ENCODE measurements at places on chromosomes 2 and 18. TPM values are rescaled to one million over a fixed set of nuclear protein-coding genes. Genes with fewer than 3 reads are reported as not detected.

The CHN1 gene
- total RNA-seq = 23.0 TPM

- no peak for DNase-seq
Measured at GRCh38 chr2:58604096-58604495, 363.0 kb upstream of the FANCL start.

DNA sequence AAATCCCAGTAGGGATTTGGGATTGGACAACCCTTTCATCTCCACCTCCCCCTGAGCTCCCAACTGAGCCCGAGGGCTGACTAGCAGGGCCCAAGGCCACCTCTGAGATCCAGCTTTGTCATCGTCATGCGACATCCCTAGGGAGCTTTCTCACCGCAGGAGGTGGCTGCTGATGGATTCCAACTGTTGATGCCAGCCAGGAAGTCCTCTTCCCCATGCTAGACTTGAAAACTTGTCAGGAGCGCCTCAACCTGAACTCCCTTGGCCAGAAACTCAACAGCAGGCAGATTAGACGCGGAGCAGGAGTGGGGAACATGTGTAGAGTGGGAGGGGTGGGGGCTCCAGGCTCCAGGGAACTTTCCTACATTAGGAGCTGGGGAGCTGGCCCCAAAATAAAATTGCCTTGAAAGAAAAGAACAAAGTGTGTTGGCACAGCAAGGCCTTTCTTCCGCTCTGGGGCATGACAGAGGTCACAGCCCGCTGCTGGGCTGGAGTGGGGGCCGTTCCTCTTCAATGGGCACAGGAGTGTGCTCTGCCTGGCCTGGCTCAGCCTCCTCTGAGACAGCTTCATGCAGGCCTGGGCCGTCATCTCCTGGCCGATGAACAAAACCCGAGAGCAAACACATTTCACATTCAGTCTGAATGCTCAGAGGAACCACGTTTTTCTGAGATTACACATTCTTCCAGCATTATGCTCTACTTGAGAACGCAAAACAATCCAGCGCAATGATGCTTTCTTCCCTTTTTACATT lies 34.5 kb downstream of the EMILIN2 start:
- DNase-seq = peak; percentile 92

DNA sequence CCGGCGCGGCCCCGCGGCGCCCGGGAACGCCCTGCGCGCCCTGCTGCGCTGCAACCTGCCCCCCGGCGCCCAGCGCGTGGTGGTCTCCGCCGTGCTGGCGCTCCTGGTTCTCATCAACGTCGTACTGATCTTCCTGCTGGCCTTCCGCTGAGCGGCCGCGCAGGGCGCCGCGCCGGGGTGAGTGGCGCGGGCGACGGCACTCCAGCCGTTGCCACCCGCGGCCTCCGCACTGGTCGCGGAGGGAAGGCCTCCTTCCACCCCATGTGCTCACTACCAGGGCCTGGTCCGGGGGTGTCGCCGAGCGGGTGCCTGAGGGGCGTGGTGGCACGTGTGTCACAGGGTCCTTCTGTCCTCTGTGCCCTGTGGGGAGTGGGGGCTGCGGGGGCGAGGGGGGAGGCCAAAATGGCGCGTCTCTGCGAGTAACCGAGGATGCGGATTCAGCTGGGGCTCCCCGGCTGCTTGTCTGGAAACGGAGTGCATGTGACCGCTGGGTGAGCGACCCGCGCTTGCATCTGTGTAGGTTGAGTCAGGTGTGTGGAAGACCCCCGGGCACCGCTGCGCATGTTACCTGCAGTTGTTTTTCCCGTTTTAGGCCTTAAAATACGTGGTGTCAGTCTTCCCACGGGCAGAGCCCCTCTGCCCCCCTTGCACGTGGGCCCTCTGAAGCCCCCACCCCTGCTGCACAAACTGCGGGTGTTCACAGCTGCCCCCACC lies 58.0 kb downstream of the FAM168B start:
- no peak for DNase-seq

Data from aorta (tissue), 5 donors.